ENCODE measurements at places on chromosomes 16 and 17.

GRCh38 chr16:48057048-48057447, 98.7 kb downstream of the ABCC12 start:
- DNase-seq = no peak

DNA sequence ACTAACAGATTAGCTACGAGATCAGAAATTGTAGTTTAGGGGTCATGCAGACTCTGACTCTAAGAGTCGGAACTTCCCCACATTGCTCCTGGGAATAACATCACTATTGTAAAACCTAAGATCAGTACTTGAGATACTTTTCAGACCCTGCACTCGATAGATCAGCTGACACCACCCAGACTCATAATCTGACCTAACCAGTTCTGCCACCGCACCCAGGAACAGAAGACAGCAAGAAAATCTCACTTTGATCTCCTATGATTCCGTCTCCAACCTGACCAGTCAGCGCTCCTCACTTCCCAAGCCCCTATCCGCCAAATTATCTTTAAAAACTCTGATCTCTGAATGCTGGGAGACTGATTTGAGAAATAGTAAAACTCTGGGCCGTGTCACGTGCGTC, 27.2 kb upstream of the ASGR2 start:
- DNase-seq = no peak

GRCh38 chr16:23398987-23399805, 53.8 kb downstream of the COG7 start:
- no peak for DNase-seq

- DNase-seq = no peak
Observed at GRCh38 chr16:67845291-67846062, 1.3 kb upstream of the NUTF2 start.

GRCh38 chr17:33164169-33164881, 128.8 kb downstream of the ASIC2 start:
- no peak for DNase-seq

GRCh38 chr17:7423679-7424078, 1.7 kb upstream of the SPEM2 start:
- DNase-seq = no peak

DNA sequence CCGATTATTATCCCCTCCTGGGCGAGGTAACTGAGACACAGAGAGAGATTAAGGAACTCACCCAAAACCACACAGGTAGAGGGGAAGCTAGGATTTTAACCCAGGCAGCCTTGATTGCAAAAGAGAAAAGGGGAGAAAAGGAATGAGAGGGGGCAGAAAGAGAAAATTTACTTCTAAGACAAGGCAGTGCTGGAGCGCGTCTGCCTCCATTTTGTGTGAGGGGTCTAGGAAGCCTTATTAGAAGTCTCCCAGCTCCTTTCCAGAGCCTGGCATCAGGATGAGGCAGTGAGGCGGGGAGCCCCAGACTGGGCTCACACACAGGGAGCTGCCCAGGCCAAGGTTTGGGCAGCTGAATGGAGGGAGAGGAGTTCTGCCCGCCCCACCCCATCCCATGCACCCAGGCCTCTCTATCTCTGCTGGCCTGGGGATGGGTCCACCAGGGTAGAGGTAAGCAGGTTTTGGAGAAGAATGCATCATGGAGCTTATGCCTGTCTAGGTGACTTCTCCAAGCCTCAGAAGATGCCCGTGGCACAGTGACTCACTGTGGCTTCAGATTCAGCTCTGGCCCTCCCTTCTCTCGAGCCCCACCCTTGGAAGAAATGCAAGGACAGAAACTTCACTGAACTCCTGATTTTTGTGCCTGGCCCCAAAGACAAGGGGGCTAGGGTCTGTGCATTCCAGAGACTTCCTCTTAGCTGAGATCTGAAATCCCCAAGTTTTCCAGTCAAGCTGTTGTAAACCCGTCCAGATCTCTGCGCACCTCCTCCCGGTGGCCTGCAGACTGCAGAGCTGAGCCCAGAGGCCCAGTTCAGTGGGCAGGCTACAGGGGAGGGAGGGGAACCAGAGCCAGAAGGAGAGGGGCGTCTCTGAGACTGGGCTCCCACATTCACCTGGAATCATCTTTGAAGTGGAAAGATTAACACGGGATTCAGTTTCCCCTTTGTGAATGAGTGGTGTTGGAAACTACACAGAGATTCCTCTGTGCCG, 95.1 kb upstream of the CDH5 start:
- DNase-seq = no peak

GRCh38 chr16:85627526-85628264, 14.6 kb downstream of the GSE1 start:
- DNase-seq = no peak

- DNase-seq = no peak
Observed at GRCh38 chr17:9959377-9959981, 54.4 kb upstream of the RCVRN start.

GRCh38 chr17:27109346-27109745, 184.6 kb upstream of the WSB1 start:
- no peak for DNase-seq

DNA sequence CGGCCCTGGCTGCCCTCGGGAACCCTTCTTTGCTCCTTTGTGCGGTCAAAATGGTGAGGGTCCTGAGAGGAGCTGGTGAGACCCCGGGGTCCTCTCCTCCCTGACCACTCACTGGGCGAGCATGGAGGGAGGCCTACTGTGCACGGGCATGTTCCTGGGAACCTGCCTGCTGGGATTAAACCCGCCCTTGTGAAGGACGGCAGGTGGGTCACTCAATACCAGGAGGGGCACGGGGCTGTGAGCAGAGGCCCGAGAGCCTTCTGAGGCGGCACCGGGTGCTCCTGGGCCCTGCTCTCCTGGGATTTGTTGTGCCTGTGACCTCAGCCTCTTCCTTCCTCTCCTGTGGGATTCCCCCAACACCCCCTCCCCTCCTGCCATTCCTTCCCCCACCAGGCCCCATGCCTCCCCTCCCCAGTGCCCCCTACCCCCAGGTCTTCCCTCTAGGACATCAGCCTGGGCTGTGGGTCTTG, 19.7 kb downstream of the METRNL start:
- DNase-seq = no peak

All from activated CD4-positive, alpha-beta T cell treated with anti-CD3 and anti-CD28 coated beads for 1 hour (primary cell).